GM23338 (cell line): ENCODE measurements at places on chromosomes 5 and 9. TPM values are rescaled to one million over a fixed set of nuclear protein-coding genes. Genes with fewer than 3 reads are reported as not detected.
A peak's percentile ranks its signal among the peaks of the same experiment; 100 is the strongest.

DNA sequence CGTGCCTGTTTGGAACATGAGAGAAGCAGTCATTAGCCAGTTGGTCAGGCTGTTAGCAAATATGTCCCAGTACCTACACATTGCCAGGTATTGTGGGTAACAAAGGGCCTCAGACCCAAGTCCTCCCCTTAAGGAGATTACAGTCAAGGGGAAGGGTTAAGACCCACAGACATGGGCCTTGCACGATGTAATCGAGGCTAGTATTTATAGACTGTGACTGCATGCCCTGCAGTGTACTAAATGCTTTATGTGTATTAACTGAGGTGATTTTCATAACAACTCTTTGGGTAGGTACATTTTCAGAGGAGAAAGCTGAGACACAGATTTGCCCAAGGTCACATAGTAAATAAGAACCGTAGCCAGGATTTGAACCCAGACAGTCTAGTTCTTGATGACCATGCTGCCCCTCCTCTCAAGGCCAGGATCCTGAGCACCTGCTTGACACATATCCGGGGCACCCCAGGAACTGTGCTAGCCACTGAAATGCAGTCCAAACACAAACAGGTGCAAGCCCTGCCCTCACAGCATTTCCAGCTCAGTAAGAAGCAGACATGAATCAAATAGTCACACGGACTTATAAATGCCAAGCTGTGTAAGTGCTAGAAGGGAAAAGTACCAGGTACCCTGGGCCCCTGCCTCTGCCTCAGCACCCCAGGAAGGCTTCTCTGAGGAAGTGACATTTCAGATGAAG, 32.0 kb upstream of the GRPEL2 start:
- no peak overlapping the region for H3K4me3 ChIP-seq
- H3K27ac ChIP-seq: no peak overlapping the region
- H3K4me1 ChIP-seq: no peaks in the 10 kb centered on the region
- no peaks in the 10 kb centered on the region for H3K27me3 ChIP-seq
- no peak for DNase-seq
- H3K36me3 ChIP-seq: no peaks in the 10 kb centered on the region

The CHMP5 gene
- 30.9 and 33.4 TPM in 2 replicates for total RNA-seq

GRCh38 chr5:115578657-115579056, 23.6 kb downstream of the TICAM2 start:
- DNase-seq: no peak
- no peak overlapping the region for H3K4me3 ChIP-seq
- H3K27ac ChIP-seq: no peak overlapping the region
- H3K4me1 ChIP-seq: no peaks in the 10 kb centered on the region

GRCh38 chr5:124747791-124748686, 1.6 kb upstream of the ZNF608 start:
- no peaks in the 10 kb centered on the region for H3K27me3 ChIP-seq
- no peak for DNase-seq
- peaks cover 41% of the 10 kb centered on the region for H3K4me1 ChIP-seq
- peak overlapping the region; percentile 63 for H3K4me3 ChIP-seq
- H3K27ac ChIP-seq: peak overlapping the region; percentile 96

The ANKRD31 gene
- 0.16 and 0.59 TPM in 2 replicates for total RNA-seq

DNA sequence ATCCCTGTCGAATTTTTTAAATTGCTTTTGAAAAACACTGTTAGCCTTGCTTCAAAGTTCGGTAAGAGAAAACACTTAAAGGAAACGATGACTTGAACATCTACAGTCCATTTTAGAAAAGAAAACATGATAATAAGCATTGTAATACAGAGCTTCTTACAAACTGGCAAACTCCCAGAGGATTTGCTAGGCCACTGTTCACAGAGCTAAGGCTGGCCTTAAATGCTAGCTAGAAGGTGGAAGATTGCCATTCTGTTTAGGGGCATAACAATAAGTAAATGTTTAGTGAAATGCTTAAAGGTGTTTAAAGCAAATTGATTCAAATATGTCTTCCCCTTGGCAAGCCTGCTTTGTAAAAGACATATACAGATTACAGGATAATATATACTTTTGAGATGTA, 169.6 kb downstream of the TLE4 start:
- peaks cover 4% of the 10 kb centered on the region; the same call in 1 of the 2 replicates for H3K4me1 ChIP-seq
- no peaks in the 10 kb centered on the region for H3K27me3 ChIP-seq
- no peak overlapping the region for H3K4me3 ChIP-seq
- H3K27ac ChIP-seq: no peak overlapping the region
- no peak for DNase-seq
